Stimulated activated CD4-positive, alpha-beta T cell treated with anti-CD3 and anti-CD28 coated beads, Interleukin-15, amount 100 ng/mL, for 1 hour (primary cell): ENCODE measurements at places on chromosomes 11 and 22.

- no peak for DNase-seq
Observed at GRCh38 chr22:49228431-49229037, 599.1 kb downstream of the BRD1 start.

GRCh38 chr11:27557226-27557625, 50.7 kb upstream of the LIN7C start:
- DNase-seq: no peak

DNA sequence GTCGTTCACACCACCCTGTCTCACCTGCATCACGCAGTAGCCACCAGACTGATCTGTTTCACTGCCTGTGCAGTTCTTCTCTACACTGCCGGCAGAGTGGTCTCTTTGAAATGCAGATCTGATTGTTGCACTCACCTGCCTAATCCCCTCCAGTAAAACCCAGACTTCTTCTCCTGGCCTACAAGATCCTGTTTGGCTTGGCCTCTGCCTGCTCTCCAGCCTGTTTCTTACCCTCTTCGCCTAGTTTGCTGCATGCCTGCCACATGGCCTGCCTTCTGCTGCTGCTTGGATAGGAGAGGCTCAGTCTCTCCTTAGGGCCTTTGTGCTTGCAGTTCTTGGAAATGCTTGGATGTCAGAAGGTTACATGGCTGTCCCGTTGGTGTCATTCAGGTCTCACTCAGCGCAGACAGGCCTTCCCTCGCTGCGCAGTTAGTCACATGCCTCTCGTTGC, 42.0 kb downstream of the PACS1 start:
- no peak for DNase-seq

DNA sequence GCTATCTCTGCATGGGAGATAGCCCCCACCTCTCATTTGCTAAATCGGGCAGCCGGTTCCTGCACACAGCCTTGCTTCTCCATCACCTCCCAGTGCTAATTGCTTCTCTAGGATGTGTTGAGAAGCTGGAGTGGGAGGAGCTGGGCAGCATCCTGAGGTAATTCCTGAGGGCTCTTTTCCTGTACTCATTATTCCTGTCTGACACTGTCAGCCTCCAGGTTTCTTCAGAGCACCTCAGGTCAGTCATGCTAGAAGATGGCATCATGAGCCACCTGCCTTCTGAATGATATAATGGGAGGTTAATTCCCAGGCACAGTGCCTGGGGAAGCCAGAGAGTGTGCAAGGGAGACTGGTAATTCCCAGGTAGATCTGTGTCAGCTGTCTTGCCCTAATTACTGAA, 133.0 kb downstream of the RAB38 start:
- DNase-seq: no peak

DNA sequence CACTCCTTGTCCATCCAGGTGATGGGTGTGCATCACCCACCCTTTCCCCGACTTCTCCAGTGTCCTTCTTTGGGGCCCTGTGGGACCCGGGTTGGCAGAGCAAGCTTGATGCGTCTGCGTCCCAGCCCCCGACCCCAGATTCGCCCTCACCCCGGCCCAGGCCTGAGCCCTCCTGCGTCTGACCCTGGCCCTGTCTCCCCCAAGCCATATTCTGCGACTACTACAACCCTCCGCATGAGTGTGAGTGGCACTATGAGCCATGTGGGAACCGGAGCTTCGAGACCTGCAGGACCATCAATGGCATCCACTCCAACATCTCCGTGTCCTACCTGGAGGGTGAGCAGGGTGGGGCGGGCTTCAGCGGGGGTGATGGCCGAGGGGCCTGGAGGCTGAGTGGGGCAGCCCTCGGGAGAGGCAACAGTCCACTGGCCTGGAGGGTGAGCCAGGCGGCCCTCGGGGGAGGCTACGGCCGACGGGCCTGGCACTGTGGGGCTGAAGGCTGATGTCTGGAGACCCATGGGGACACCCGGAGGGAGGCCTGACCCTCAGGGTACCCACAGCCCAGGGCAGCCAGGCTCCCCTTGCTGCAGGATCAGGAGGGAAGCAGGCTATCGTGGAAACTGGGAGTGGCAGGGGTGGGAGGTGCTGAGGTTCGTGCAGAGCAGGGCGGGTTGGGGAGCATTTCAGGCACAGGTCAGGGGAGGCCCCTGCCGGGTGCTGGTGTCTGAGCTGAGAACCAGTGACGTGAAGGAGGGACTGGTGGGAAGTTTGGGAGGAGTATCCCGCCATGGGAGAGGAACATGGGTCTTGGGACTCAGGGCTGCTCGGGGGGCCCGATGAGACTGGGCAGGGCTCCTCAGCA, 15.3 kb downstream of the MUC2 start:
- no peak for DNase-seq

DNA sequence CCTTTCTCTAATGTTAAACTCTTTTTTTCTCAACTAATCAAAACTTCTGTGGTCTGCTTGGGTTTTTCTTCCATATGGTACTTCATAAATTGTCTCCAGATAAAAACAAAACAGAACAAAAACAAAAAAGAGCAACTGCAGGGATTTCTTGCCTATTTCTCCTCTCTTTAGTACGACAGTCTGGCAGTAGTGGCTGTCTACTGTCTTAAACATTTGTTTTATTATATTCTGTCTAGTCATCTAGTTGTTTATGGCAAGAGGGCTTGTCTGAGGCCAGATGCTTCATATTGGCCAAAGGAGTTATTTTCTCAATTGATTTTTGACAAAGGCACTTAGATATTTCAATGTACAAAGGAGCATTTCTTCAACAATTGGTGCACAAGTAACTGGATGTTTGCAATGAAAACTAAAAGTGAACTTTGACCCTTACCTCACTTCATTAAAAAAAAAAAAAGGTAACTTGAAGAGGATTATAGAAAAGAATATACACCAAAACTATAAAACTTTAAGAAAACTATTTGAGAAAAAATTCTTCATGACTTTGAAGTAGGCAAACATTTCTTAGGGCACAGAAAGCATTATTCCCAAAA, 404.2 kb downstream of the LUZP2 start:
- no peak for DNase-seq

GRCh38 chr11:84260862-84261261, 974.7 kb upstream of the CCDC90B start:
- no peak for DNase-seq

DNA sequence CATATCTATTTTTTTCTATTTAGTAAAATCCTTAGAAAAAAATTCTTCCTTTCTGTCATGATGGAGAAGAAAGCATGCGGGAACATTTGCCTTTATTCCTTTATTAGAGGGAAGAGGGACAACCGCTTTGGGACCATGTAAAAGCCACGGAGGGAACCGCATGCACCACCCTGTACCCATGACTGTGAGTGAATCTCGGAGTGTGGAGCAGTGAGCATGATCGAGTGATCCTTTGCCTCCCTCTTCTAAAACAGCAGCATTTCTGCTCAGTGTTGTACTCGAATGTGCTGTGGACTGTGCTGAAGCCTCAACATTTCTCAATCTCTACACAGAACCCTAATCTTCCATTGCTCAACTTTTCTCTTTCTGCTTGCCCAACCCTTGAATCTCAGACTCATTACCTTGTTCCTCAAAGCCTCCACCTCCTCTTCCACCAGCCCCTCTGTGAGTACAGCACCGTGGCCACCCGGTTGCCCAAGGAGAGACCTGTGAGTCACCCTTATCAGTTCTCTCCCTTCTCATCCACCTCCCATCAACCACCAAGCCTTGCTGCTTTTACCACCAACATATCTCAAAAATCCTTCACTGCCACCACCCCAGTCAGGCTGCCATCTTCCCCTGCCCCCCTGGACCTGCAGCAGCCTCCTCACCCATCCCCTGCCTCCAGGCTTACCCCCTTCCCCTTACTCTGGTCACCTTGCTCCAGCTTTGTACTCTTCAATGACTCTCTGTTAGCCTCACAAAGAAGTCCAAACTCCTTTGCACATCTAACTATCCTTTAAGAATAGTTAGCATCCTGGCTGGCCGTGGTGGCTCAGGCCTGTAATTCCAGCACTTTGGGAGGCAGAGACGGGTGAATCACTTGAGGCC, 103.1 kb downstream of the NAT10 start:
- no peak for DNase-seq
